Dorsolateral prefrontal cortex (tissue), 122 donors: ENCODE measurements at places on chromosomes 11 and 22. TPM values are rescaled to one million over a fixed set of nuclear protein-coding genes. Genes with fewer than 3 reads are reported as not detected.

The PRG3 gene
- not detected for total RNA-seq

GRCh38 chr11:109911488-109911887, 181.7 kb upstream of the ZC3H12C start:
- no peak for DNase-seq

- peak; percentile 97 for DNase-seq
Measured at GRCh38 chr11:65329944-65330403, 3.7 kb upstream of the DPF2 start.

DNA sequence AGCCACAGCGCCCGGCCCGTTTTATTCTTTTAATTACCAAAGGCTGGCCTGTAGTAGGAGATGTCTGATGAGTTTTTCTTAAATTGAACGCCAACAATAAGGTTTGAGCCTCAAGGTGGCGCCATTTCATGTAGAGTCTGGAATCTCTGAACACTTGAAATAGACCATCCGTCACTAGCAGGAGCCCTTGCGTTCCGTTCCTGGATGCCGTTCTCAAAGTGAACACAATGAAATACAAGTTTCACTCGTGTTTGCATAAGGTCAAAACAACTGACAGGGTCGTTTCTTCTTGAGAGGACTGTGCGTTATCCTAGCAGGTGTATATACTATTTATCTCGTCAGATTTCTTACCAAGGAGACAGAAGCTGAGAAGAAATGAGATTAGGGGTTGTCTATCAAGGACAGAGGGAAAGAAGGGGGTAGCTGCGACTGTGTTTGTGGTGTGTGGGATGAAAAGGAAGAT, 18.7 kb upstream of the SCGB1D1 start:
- DNase-seq: peak; percentile 73

DNA sequence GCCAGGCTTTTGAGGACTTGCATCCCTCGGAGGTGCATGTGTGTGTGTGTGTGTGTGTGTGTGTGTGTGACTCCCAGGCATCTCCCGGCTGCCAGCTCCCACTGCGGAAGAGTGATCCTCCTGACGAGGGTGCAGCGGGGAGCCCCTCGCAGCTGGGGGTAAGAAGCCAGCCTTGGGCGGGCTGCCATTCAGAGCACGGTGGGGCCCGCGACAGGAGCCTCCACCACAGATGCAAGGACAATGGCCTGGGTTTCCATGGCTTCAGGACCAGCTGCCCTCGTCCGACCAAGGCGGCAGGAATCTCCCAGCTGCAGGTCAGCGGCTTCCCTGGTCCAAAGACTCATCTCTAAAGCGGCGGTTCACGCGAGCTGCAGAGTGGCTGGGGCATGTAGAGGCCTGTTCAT, 908.5 kb downstream of the BRD1 start:
- DNase-seq: no peak

GRCh38 chr11:40170078-40170477, 1289.4 kb downstream of the LRRC4C start:
- DNase-seq: no peak
